ENCODE measurements at places on chromosomes 11 and 22. TPM values are rescaled to one million over a fixed set of nuclear protein-coding genes. Genes with fewer than 3 reads are reported as not detected.

The PHLDA2 gene
- 1.1 TPM for total RNA-seq

The CEND1 gene
- not detected for total RNA-seq

The IL17REL gene
- total RNA-seq: under 0.01 TPM

The CNGA4 gene
- total RNA-seq: 0.27 TPM

- no peak for DNase-seq
Observed at GRCh38 chr11:10429526-10429925, 25.5 kb upstream of the AMPD3 start.

DNA sequence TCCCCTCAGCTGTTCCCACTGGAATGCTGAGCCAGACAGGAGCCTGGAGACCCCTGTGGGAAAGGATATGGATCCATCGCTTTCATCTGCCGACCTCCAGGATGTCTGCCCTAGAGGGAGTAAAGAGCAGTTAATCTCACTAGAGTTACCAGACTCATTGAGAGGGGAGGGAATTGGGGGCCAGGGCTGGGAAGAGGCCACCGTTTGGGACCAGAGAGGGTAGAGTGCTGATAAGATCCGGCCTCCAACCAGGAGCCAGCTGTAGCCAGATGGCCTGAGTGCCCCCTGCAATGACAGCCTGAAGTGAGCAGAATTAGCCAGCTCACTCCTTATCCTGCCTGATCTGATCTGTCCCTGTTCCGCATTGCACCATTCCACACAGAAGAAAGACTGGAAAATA, 3.7 kb upstream of the APLNR start:
- DNase-seq: no peak

GRCh38 chr22:22684580-22685561, 40.5 kb downstream of the GGTLC2 start:
- peak; percentile 42 for DNase-seq

DNA sequence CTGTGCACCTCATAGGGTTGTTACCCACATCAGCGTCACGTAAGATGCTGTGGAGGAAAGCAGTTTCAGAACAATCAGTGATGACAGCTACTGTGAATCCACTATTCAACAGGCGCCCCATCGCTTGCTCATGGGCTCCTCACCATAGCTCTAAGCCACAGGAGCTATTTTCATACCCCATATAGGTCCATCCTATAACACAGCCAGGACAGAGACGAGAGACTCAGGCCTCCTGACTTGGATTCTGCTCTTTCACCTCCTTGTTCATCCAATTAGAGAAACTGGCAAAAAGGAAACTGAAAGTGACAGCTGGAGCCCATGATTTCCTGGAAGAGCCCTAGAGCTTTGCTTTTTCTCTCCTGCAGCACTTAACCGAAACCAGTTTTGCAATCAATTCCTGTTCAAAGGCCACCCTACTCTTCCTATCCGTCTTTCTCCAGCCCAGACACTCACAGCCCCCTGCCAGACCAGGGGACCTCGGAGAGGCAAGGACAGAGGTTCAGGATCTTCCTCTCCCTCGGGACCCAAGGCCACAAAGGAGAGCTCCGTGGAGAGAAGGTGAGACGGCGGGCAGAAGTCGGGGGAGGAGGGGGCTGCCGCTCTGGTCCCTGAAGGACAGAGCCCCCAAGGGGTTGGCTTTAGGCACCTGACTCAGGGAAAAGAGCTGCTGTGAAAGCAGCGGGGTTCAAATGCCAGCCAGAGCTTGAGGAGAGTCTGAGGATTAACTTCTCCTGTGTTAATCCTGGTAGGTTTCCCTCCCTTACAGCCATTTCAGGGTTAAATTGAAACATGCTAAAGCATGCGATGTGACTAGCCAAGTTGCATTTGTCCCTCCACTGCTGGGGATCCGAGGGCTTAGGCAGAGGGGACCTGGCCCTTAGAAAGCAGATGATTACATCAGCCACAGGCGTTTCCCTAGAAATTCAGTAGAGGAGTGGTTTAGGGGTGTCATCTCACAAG, at the start of gene APOL6:
Gene APOL6, plus strand, starts transcription at position 381 of the 960 bp plus-strand sequence. CDS start 7,980 bp downstream, outside the sequence.
- peak; percentile 41 for DNase-seq

GRCh38 chr22:19398206-19398605, 33.3 kb downstream of the HIRA start:
- DNase-seq: no peak

DNA sequence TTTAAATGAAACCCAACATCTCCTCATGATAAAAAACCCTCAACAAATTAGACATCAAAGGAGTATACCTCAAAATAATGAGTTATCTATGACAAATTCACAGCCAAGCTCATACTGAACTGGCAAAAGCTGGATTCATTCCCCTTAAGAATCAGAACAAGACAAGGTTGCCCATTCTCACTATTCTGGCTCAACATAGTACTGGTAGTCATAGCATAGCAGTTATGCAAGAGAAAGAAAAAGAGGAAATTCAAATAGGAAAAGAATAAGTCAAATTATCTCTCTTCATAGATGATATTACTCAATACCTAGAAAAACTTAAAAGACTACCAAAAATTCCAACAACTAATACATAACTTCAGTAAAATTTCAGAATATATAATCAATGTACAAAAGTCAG, 29.4 kb upstream of the XKR3 start:
- DNase-seq: no peak

DNA sequence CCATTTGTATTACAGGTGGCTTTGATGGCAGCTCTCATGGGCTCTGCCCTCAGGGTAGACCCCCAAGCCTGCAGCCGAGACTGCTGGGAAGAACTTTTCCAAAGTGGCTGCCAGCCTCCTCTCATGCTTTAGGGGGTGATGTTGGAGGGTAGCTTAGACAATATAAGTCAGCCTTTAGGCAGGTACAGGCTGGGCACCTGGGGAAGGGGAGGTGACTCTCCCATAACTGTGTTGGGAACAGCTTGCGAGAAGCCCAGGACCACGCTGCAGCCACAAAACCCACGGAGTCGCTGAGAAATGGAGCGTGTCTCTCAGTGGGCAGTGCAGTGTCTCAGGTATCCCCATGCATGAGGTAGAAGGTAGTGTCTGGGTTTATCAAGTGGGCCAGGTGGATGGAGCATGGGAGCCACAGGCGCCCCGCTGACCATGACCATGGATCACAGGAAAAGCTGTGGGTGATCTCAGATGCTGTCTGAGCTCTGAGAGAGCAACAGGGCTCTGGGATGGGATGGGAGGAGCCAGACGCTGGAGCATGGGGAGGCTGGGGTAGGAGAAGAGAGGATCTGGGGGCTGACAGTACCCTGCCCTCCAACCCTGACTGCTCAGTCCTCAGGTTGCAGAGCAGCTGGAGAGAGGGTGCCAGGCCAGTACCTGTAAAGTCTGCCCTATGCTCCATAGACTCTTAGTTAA, 115.2 kb downstream of the FEZ1 start:
- DNase-seq: no peak

Measured in hematopoietic multipotent progenitor cell (in vitro differentiated cells).